Naive thymus-derived CD4-positive, alpha-beta T cell (primary cell): ENCODE measurements at places on chromosomes 7 and 10.

- peak; percentile 18 for DNase-seq
These were observed 711 bp downstream of the NAMPT start for GRCh38 chr7:106283831-106284713.

- DNase-seq, result no peak
These were observed 179.9 kb downstream of the PTPRN2 start for GRCh38 chr7:158407581-158408317.

DNA sequence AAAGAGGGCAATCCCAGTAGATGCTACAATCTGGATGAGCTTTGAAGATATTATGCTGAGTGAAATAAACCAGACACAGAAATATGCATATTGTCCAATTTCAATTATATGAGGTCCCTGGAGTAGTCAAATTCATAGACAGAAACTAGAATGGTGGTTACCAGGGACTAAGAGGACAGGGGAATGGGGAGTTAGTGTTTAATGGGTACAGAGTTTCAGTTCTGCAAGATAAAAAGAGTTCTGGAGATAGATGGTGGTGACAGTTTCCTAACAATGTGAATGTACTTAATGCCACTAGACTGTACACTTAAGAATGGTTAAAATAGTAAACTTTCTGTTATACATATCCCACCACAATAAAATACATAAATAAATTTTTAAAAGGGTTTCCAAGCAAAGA lies 236.6 kb downstream of the ELMO1 start:
- DNase-seq, result no peak

GRCh38 chr10:97307441-97307840 lies 11.6 kb upstream of the FRAT1 start:
- no peak for DNase-seq

GRCh38 chr10:109040622-109041021 lies 882.7 kb downstream of the XPNPEP1 start:
- DNase-seq, result no peak

GRCh38 chr7:132574223-132574622 lies 2.0 kb downstream of the PLXNA4 start:
- no peak for DNase-seq
